ENCODE measurements at places on chromosomes 7 and 10.

DNA sequence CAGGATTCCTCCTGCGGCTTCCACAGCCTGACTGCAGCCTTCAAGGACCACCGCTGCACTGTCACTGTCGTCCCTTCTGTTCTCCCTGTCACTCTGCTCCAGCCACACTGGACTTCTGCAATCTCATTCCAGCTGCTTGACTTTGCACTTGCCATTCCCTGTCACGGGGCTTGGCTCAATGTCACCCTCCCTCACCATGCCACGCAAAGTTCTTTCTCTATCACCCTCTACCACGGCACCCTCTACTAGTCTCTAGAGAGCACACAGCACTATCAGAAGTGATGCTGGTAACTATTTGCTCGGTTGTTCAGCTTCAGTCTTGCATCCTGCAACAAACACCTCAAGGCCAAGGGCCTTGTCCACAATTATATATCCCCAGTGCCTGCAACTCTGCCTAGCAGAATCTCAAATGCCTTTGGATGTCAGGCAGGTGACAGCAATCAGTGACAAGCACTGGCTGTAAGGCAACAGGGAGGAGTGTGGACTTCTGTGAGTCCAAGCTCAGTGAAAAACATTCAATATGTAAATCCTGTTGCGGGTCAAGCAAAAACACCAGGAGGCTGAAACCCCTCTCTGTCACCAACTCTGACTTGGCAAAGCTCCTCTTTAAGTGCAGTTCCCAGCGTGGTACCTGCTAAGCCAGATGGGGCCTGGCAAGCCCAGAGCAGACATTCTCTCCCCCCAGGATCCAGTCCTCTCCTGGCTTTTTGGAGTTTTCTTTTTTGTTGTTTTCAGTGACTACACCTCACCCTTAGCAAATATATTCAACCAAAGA, 259.9 kb downstream of the FGFR2 start:
- DNase-seq, result no peak

- DNase-seq, result no peak
These were observed 121.4 kb upstream of the INHBA start for GRCh38 chr7:41824284-41824683.

- DNase-seq, result no peak
These were observed 33.2 kb downstream of the HELLS start for GRCh38 chr10:94578790-94579189.

DNA sequence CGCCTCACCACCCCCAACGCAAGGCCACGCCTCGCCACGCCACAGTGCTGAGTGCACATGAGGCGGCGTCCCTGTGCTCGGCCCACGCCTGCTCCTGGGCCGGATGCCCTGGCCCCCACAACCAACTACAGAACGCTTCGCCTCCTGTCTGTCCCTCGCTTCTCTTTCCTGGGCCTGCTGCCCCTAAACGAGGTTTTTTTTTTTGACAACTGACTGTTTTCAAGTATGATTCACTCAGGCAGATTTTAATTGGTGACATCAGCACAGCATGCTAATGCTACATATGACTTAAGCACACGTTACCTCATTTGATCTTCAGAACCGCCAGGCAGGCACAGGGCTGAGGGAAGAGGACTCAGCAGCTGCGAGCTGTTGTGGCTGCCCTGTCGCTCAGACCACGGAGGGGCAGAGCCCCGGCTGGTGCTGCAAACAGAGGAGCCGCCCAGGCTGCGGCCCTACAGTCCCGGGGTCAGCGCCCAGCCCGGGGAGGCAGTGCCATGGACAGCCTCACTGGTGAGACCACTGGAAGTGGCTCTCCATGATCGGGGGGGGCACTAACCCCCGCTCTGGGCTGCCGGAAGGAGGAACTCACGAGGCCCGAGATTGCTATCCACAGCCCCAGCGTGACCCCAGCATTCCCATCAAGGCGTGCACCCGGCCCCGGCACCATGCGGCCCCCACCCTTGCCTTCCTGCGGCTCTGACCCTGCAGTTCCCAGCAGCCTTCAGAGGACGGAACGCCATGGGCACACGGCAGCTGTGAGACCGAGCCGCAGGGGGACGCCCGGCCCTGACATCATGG, 212.8 kb downstream of the MAD1L1 start:
- no peak for DNase-seq

DNA sequence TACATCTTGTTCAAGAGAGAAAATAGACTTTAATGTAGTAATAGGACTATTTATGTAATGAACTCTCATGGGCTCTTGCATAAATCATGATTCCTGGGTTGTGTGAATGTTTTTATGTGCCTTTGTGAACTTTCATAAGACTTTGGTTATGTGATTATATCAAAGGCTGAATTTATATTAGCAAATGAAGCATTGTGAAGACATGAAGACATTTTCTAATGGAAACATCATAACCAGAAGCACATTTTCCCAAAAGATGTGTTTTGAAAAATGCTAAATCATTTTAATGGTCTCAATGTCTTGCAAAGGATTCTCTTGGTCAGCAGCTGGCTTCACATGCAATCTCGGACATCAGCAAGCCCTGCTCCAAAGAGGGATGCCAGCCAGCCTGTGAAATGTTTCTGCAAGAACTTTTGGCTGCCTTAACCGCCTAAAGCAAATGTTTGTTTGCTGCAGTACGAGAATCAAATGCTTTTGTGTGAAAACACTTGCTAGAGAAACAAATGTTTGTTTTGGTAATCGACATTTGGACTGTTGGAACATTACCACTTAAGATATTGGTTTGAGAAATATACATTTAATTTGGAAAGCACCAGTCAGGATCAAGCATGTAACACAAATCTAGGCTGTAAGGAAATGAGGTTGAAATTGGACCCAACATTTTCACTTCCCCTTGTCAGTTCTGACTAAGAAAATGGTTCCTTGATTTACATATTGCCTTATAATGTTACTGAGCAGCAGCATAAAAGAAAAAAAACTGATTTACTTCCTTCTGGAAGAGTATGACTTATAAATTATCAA, 102.1 kb downstream of the RTKN2 start:
- DNase-seq, result no peak

DNA sequence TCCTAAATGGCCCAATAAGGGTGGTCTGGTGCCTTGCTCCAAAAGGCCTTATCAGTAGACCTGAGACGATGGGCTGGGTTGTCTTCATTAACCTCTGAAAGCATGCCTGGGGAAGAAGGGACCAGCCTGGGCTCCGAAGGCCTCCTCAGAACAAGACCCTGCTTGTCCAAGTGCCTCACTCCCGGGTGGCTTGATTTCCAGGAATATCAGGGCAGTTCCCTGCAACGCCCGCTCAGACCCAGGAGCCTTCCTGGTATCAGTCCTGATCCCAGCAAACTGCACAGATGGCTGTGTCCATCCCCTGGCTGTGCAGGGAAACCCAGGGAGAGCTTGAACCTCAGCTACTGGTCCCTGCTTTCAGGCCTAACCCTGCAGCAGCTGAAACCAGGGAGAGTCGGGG, 49.9 kb upstream of the CUX1 start:
- no peak for DNase-seq

GRCh38 chr7:159120540-159120919, 24.1 kb downstream of the VIPR2 start:
- no peak for DNase-seq

DNA sequence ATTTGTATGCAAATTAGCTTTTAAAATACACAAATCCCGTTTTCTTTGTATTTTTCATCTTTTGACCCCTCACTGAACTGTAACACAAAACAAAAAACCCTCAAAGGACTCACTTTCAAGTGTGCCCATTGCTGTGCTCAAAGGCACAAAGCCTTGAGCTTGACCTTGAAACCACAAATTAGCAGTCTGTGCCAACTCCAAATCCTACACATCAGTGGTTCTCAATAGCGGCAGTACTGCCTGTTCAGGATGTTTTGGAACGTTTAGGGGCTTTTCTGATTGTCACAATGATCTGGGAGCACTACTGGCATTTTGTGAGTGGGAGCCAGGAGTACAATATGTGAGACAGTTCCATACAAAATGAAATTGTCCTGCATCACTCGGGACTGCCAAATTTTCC, 55.5 kb downstream of the KDM7A start:
- no peak for DNase-seq

GRCh38 chr10:23604613-23605012, 165.7 kb downstream of the OTUD1 start:
- DNase-seq, result no peak

GRCh38 chr7:29988424-29989256, 961 bp downstream of the SCRN1 start:
- DNase-seq, result no peak

DNA sequence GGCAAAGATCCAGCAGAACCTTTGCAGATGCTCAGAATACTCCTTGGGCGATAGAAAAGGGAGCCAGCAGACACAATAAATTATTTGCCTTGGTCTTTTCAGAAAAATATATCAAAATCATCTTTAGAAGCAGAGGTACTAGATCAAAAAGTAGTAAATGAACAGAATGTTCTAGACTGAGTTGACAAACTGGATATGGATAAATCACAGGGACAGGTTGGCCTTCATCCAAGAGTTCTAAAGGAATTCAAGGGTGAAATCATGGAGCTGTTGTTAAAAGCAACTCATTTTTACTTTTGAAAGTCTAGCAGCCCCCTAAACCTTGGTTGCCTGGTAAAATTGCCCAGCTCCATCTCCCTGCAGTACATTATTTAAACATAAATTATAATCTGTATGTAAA, 99.1 kb downstream of the PLCE1 start:
- DNase-seq, result no peak

GRCh38 chr10:52477305-52477704, 163.2 kb downstream of the DKK1 start:
- DNase-seq, result no peak

DNA sequence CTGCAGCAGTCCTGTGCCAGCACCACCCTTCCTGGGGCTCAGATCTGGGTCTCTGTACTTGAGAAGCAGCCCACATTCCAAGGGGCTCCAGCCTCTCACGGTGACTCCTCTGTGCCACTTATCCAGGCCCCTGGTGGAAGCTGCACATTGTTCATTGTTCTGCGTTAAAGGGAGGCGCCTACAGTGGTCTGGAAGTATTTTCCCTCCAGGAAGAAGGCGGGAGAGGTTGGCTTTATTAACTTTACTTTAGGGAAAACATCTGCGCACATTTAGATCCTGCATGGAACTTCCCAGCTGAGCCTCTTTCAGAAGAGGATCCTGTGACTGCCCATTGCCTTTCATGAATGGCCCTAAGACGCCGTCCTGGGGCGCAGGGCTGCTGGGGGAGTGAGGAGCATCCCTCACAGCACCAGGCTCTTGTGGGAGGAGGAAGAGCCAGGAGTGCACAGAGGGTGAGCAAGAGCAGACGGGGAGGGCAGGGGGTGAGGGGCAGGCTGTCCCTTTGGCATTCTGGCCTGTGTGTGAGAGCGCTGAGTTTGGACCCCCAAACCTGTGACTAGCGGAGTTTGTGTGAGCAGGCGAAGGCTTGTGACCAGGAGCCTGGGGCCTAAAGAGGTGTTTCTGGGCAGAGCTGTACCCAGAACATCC, 98.6 kb upstream of the BTBD16 start:
- DNase-seq, result no peak

GRCh38 chr10:21675157-21675796, 141.2 kb downstream of the MLLT10 start:
- no peak for DNase-seq

- DNase-seq, result no peak
These were observed 11.8 kb upstream of the GALNT17 start for GRCh38 chr7:71120096-71120495.

GRCh38 chr7:125445836-125446235, 516.2 kb upstream of the POT1 start:
- no peak for DNase-seq

GRCh38 chr10:117439243-117439912, 64.1 kb upstream of the PDZD8 start:
- no peak for DNase-seq

GRCh38 chr7:11436316-11436715, 395.7 kb downstream of the THSD7A start:
- DNase-seq, result no peak

DNA sequence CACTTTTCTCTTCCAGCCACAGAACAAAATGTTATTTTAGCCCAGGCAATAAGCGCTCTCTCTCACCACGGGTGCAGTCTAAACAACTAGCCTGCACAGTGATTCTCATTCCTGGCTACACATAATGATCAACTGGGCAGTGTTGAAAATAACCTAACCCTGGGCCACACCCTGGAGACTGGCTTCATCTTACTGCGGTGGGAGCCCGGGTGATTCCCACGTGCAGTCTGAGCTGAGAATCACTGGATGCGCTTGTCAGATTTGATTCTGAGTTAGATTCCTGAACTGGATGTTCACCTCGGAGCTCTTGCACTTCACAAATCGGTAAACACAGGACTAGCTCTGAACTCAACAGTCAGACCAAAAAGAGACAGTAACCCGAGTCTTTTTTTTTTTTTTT, 14.9 kb downstream of the ZC3HAV1 start:
- DNase-seq, result no peak

Data from stimulated activated CD8-positive, alpha-beta memory T cell treated with anti-CD3 and anti-CD28 coated beads, Interleukin-2, amount 100 ng/mL, for 1 hour (primary cell).